Right forelimb (tissue), 1 donor: ENCODE measurements at places on chromosomes 16 and 17.

- no peak for DNase-seq
These were observed 171.1 kb downstream of the CDH11 start for GRCh38 chr16:64950731-64951130.

DNA sequence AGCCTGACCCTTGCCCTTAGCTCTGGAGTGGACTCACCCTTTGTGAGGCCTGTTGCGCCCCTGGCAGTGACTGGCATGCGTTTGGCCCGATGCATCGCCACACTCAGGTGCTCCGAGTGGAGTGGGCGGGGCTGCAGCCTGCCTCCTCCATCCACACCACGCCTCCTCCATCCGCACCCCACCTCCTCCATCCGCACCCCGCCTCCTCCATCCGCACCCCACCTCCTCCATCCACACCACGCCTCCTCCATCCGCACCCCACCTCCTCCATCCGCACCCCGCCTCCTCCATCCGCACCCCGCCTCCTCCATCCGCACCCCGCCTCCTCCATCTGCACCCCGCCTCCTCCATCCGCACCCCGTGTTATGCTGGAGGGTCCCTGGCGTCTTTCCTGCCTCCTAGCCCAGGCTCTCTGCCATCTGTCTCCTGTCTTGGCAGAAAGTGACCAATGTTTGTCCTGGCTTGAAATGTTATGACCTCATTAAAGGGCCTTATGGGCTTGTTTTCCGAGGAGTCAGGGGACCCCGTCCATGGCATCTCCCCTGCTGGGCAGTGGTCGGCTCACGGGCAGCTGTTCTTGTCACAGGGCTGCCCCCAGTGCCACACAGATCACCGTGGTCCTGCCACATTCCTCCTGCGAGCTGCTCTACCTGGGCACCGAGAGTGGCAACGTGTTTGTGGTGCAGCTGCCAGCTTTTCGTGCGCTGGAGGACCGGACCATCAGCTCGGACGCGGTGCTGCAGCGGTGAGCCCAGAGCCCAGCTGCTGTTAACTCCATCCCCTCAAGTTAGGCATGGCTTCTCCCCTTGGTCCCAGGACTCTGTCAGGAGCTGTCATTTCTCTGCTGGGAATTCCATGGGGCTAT is 28.7 kb upstream of the MYO15B start:
- DNase-seq, result no peak

- DNase-seq, result no peak
These were observed 4.4 kb downstream of the TMEM204 start for GRCh38 chr16:1537763-1538289.

DNA sequence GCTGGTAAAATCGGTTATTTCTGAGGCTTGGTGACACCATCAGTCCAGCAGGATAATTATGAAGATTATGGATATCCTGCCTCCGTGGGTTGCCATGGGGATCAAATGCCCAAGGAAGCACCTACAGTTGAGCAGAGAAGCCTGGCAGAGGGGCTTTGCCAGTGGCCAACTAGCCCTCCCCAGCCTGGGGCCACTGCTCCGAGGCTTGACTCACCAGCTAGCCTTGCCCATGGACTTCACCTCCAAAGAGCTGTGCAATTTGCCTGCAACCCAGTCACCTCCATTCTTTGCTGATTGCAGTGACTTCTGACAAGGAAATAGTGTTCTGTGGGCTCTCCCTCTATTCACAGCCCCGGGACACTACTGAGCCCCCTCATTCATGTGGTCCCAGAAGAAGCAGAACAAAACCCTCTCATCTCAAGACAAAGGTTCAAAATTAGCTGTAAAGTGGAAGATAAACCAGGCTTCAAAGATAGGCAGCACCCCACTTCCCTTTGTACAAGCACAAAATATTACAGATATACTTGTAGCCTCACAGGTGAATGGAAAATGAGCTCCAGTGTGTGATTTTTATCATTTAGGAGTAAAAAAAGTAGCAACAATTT is 1.6 kb downstream of the PECAM1 start:
- no peak for DNase-seq

DNA sequence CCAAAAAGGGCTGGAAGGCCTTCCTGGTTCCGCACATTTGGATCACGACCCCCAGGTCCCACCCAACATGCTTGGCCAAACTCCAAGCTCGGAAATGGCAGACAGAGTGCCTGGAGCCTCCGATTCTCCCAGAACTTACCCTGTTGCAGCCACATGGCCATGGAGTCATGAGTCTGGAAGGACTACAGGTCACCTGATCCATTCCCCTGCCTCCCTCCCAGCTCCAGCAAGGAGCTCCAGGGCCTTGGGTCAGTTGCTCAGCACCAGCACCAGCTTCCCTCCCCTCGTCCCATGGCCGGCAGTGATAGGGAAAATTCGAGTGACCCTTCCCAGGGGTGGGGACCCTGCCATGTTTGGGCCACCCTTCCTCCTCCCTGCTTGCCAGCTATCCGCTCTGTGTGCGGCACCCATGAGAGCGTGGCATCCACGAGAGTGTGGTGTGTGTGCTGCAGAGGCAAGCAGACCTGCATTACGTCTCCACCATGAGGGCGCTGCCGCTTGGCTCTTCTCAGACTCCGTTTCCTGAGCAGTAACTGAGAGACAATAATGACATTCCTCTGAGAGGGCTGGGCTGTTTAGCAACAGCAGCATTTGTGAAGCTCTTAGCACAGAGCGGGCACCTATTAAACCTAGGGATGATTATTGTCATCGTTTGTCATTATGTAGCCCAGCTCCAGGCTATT is 21.3 kb upstream of the RPL38 start:
- no peak for DNase-seq
